ENCODE measurements at places on chromosomes 11 and 22.

- no peak for DNase-seq
These were observed 8.4 kb downstream of the TSPAN4 start for GRCh38 chr11:850775-851763.

GRCh38 chr11:116421529-116422185 lies 351.1 kb downstream of the BUD13 start:
- DNase-seq, result no peak

DNA sequence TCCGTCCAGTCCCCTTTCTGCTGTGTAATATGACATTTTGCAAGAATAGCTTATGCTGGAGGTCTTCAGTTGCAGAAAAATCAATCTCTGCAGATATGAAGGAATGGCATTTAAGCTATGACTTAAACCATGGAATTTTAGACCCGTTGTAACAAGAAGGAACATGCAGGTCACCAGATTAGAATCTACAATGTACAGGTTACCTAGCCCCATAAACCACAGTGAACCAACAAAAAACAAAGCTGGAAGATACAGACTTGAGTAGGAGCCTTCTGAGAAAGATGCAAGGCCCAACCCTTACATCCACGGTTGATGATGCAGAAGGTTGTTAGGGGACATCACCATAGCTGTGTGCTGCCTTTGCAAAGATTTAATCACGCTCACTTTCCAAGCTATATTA lies 132.5 kb downstream of the WT1 start:
- no peak for DNase-seq

DNA sequence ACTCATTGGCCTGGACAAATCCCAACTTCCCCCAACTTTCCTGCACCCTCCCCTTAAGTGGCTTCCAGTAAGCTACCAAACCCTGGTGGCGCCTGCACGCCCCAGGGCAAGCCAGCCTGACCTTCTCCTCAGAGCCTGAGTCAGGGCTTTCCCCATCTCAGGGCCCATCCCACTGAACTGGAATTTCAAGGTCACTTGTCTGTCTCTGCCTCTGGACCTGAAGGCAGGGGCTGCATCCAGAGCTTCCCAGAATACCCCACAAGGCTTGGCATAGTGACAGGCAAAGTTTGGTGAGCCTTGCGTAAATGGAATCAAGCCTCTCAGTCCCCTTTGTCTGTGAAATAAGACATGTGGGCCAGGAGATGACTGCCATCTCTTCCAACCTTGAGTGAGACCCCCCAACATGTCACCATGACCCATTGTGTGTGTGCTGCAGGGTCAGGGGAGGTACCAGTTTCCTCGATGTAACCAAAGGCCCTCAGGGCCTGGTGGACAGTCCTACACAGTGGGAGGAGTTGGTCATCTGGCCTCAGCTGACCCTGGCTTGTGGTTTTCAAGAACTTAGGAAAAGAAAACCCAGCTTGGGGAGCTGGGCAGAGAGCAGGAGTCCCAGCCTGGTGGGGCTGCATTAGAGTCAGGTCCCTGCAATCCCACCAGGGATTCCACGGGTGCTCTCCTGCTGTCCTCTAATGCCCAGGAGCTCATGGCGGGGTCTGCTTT lies 8.9 kb downstream of the ALX4 start:
- no peak for DNase-seq

DNA sequence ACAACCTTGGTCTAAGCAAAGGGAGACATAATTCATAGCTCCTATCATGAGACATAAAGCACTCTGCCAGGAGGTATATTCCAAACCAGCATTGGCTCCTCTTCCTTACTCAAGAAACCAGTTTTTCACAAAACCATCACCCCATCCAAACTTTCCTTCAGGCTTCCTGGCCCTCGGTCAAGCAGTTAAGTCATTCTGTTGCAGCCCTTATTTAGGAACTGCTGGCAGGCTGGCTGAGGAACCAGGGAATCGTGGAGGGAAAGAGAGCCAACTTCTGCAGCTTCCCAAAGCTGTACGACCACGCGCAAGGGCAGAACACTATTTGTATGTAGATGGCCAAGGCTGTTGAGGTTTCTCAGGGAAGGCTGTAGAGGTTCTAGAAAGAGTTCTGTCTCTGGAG lies 680 bp downstream of the IFT46 start:
- DNase-seq, result no peak

DNA sequence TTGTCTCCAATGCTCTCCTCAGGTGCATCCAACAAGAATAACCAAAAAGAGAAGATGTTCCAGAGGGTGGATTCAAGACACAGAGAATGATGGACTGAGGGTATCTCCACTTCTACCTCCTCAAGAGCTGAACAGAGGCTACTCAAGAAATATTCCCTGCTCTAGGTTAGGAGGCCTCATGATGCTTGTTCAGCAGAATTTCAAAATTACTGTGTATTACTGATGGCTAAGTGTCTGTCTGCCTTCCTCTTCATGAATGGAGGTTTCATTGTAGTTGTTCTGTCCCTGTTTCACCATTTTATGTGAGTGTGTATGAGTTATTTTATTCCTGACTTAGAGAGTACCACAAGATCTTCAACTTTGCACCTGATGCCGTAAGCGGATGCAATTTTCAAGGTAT lies 76.8 kb downstream of the JRKL start:
- DNase-seq, result no peak

- no peak for DNase-seq
These were observed 2.8 kb upstream of the CABP7 start for GRCh38 chr22:29716814-29717545.

DNA sequence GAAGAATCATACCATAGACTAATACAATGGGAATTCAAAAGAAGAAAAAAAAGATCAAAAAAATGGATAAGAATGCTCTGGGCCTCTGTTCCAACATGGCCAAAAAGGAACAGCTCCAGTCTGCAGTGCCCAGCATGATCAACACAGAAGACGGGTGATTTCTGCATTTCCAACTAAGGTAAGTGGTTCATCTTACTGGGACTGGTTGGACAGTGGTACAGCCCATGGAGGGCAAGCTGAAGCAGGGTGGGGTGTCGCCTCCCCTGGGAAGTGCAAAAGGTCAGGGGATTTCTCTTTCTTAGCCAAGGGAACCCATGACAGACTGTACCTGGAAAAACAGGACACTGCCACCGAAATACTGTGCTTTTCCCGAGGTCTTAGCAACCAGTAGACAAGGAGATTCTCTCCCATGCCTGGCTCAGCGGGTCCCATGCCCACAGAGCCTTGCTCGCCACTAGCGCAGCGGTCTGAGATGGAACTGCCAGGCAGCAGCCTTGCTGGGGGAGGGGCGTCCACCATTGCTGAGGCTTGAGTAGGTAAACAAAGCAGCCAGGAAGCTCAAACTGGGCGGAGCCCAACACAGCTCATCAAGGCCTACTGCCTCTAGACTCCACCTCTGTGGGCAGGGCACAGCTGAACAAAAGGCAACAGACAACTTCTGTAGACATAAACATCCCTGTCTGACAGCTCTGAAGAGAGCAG lies 428.4 kb downstream of the MN1 start:
- no peak for DNase-seq

DNA sequence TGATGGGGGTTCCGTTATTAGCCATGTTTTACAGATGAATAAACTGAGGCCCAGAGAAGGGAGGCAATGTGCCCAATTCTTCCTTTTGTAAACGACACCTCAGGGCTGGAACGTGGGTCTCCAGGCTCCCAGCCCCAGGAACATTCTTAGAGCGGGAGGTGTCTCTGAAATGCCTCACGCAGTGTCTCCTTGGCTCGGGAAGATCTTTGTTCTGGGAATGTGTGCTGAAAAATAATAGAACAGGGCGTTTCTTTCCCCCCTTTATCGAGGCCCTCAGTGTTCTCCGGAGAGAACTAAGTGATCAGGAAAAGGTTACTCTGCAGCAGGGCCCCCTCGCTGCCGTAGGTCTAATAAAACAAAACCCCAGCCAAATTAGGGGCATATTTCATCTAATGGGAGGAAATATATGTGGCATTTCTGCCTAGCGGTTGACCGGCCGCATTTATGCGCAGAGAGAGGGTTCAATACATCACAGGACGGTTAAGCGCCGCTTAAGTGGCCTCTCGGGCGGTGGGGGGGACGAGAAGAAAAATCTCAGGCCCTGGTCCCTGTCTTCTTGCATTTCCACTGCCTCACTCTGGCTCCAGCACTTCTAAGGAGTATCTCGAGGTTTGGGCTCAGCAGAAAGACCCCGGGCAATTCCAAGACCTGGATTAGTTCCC lies 564.3 kb downstream of the MN1 start:
- DNase-seq, result no peak

- no peak for DNase-seq
These were observed 59.8 kb downstream of the TIMP3 start for GRCh38 chr22:32861330-32861729.

GRCh38 chr11:44305470-44306051 lies 4.4 kb downstream of the ALX4 start:
- DNase-seq, result peak; percentile 15

DNA sequence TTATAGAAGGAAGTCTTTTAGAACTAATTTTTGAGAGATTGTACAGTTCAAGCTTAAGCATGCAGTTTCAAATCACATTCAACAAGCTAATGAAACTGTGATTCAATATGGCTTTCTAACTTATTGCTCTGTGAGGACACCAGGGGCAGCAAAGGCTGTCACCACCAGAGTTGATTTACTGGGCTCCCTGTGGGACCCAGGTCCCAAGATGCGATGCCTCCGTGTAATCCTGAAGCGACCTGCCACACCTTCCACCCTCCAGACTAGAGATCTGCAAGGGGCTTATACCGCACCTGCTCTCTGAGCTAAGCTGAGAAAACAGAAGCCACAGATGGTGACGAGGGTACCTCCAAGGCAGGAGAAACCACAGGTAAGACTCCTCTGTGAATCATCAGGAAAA lies 918 bp upstream of the OR51Q1 start:
- DNase-seq, result no peak

DNA sequence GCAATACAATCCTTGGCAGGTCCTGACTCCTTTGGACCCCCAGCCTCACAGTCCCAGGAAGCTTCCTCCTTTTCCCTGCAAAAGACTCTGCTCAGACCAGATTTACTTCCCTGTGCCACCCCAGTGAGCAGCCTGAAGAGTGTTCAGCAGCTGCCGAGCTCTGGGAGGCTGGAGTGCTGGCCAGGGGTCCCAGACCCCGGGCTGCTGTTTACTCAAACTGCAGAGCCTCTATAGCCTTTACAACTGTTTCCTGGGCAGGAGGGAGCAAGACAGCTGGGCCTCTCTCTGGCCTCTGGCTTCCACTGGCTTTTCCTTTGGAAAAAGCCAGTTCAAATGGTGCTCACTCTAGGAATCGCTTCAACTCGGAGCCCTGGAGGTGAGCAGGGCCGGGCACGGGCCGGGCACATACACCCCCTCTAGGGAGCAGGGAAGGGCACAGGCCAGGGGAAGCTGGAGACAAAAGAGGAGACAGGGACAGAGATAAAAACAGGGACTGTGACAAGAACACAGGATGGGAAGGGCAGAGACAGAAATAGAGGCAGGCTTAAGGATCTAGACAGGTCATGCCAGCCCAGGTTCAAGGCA lies 932 bp downstream of the IRAG1 start:
- DNase-seq, result no peak

GRCh38 chr22:41844036-41844435 lies 11.1 kb downstream of the SREBF2 start:
- DNase-seq, result no peak

- DNase-seq, result no peak
These were observed 3.4 kb upstream of the KREMEN1 start for GRCh38 chr22:29069463-29069862.

- DNase-seq, result no peak
These were observed 27.7 kb downstream of the DGCR2 start for GRCh38 chr22:19094393-19094997.

GRCh38 chr22:47188261-47189055 lies 426.0 kb downstream of the TBC1D22A start:
- DNase-seq, result no peak

- DNase-seq, result no peak
These were observed 1.9 kb upstream of the CARD16 start for GRCh38 chr11:105046898-105047579.

GRCh38 chr11:68517121-68517741 lies 56.7 kb downstream of the PPP6R3 start:
- no peak for DNase-seq

GRCh38 chr22:35064664-35065063 lies 1.3 kb upstream of the ISX start:
- DNase-seq, result no peak

DNA sequence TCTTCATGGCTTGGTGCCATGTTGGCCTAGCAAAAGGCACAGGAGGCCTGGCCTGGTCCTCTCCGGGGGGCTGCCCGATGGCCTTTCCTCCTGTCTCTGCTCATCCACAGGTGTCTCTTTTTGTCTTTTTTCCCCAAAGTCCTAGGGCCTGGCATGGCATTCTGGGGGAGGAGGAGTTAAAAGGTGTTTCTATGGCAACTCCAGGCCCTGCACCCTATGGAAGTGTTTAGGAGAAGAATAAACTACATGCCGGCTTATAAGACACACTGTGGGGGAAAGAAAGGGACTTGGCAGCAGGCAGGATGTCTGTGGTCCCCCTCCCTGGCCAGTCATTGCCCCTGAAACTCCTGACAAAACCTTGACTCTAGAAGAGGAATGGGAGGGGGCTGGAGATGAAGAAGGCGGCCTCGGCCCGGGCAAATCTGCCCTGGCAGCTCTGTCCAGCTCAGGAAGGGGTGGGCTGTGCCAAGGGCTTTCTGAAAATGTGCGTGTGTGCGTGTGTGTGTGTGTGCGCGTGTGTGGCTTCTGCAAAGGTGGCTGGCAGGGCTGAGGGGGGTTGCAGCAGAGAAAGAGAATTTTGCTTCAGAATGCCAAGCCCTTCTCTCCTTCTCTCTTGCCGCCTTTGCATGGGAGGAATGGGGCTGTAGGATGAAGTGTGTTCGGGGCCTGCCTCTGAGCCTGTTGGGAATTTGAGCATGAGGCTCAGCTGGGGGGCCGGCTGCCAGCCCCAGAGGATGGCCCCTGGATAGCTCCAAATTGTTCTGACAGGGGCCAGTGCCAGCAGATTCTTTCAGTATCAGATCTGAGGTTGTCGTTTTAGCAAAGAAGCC lies 3.2 kb downstream of the TIMP3 start:
- DNase-seq, result no peak

GRCh38 chr22:41369837-41370236 lies 11.9 kb upstream of the TEF start:
- DNase-seq, result no peak

DNA sequence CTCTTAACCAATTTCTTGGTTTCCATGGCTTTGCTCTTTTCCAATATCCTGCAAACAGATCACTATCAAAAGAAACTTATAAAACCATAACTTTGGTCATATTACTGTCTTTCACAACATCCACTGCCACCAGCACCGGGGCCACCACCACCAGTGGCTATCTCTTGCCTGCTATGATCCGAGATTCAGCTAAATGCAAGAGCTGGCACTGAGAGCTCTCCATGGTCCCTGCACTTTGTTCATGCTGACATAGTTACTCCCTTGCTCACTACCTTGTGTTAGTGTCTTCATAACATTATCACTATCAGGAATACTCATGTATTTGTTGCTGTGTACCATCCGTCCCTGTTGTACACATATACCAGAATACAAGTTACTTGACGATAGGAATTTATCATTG lies 299.0 kb downstream of the ETS1 start:
- DNase-seq, result no peak

- no peak for DNase-seq
These were observed 670 bp downstream of the SC5D start for GRCh38 chr11:121293288-121293594.

- DNase-seq, result no peak
These were observed 7.6 kb upstream of the RNH1 start for GRCh38 chr11:514606-515005.

GRCh38 chr11:119056421-119056999 lies 495 bp downstream of the HYOU1 start:
- peak; percentile 40 for DNase-seq

- no peak for DNase-seq
These were observed 1.1 kb downstream of the PLAAT5 start for GRCh38 chr11:63489879-63490278.
